ENCODE measurements at places on chromosomes 5 and 9.
A peak's percentile ranks its signal among the peaks of the same experiment; 100 is the strongest.

- no peak for DNase-seq
Measured at GRCh38 chr9:92478783-92479182, 3.5 kb downstream of the ASPN start.

- DNase-seq: no peak
Measured at GRCh38 chr5:155460501-155460931, 447.0 kb downstream of the KIF4B start.

DNA sequence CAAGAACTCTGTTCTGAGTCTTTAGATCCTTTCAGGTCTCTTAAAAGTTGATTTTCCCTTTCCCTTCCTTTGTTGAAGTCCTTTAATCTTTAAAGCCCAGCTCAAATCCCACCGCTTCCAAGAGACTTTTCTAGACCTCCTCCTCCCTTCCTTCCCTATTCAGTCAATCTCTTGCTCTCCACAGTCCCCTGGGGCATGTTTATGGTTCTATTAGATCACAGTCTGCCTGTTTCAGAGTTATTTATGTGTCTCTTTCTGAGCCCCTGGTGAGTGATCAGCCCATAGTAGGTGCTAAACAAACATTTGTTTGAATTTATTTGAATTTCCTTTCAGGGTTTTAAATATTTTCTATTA is 7.2 kb upstream of the ARSI start:
- DNase-seq: no peak

DNA sequence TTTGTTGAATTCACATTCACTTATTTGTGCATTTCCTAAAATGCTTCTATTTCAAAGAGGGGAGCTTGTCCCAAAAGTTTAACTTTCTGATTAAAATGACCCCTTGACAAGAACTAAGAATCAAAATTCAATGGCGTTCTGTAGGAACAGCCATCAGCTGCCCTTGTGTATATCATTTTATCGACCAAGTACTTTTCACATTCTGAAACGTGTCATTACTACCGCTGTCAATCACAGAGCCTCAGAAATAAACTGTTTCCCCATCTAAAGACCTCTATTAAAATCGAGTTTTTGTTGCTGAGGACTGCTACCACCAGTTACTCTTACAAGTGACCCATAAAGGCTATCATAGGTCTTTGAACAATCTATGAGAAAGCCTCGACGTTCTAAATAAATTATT is 1.6 kb upstream of the FOXD1 start:
- no peak for DNase-seq

DNA sequence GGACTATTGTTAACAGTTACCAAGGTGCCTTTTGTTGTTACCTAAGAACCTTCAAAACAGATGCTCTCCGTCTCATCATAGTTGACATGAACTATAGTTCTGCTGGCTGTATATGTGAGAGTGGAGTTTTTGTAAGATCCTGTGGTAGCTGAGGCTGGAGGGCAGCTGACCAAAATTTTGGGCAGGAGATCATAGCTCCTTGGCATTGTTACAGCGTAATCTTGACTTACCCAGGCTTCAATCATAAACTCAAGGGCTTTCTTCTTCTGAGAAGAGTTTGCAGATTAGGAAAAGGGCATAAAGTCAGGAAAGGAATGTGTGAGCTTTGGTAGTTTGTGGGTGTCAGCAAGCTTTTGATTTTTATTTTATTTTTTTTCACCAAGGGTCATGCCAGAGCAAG is 34.5 kb downstream of the RCL1 start:
- DNase-seq: no peak

DNA sequence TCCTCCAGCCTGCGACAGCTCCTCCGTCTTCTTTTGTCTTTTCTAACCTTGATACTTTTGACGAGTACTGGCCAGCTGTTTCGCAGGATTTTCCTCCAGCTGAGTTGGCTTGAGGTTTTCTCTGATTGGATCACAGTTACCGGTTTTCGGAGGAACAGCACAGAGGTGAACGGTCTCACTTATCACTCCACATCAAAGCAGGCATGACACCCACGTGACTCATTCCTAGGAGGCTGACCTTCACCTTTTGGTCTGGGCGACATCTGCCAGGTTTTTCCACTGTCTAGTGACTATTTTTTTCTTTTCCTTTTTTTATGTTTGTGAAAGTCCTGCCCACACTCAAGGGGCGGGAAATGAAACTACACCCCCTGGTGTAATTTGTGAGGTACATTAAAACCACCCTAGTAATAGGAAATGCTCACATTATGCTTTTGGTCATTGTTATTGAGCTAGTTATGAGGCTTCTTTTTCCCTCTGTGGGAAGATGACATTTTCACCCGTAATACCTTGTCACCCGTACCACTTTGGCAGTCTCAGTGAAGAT is 319.2 kb downstream of the GADD45G start:
- DNase-seq: peak; percentile 4
